ENCODE measurements at places on chromosomes 7 and 10.

GRCh38 chr7:155999631-156000489 is 187.6 kb upstream of the SHH start:
- DNase-seq = no peak

- DNase-seq = no peak
Observed at GRCh38 chr10:72567889-72568640, 57.8 kb downstream of the MICU1 start.

- no peak for DNase-seq
Observed at GRCh38 chr7:157539521-157539920, 202.7 kb downstream of the DNAJB6 start.

- DNase-seq = no peak
Observed at GRCh38 chr7:74272305-74273038, 16.7 kb upstream of the CLIP2 start.

GRCh38 chr7:43018446-43018845 is 86.3 kb downstream of the MRPL32 start:
- no peak for DNase-seq

DNA sequence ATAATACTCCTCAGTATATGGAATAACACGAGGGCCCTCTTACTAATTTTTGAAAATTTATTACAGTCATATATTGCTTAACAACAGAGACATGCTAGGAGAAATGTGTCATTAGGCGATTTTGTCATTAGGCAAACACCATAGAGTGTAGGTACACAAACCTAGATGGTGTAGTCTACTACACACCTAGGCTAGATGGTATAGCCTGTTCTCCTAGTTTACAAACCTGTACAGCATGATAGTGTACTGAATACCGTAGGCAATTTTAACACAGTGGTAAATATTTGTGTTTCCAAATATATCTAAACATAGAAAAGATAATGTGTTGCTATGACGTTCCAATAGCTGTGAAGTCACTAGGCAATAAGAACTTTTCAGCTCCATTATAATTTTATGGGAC is 12.8 kb downstream of the OR2F1 start:
- no peak for DNase-seq

DNA sequence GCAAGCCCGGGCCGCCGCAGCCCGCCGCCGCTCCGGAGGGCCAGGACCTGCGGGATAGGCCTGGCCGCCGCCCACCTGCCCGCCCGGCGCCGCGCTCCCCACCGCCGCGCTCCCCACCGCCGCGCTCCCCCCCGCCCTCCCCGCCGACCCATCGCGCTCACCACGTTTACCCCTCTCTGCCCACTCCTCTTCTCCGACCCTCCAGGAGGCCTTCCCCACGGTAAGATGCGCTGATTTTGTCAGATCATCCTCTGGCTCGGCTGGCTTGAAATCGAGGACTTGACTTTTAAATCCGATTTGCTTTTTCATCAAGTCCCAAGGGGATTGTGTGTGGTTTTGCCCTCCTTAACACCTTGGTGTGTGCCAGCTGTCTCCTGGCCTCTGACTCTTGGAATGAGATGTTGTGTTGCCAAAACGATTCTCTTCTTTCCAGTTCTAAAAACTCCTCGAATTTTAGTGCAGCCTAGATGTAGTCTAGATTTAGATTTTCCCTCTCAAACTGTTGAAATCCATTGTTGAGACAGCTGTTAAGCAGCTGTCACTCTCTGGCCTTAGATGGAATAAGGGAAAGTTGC is 738 bp downstream of the POM121 start:
- peak; percentile 9 for DNase-seq

GRCh38 chr7:115638853-115639252 is 391.7 kb downstream of the TFEC start:
- no peak for DNase-seq

- DNase-seq = no peak
Observed at GRCh38 chr10:20256969-20257368, 440.7 kb downstream of the PLXDC2 start.

- peak; percentile 14 for DNase-seq
Observed at GRCh38 chr7:150897502-150898474, 45.5 kb downstream of the AOC1 start.

DNA sequence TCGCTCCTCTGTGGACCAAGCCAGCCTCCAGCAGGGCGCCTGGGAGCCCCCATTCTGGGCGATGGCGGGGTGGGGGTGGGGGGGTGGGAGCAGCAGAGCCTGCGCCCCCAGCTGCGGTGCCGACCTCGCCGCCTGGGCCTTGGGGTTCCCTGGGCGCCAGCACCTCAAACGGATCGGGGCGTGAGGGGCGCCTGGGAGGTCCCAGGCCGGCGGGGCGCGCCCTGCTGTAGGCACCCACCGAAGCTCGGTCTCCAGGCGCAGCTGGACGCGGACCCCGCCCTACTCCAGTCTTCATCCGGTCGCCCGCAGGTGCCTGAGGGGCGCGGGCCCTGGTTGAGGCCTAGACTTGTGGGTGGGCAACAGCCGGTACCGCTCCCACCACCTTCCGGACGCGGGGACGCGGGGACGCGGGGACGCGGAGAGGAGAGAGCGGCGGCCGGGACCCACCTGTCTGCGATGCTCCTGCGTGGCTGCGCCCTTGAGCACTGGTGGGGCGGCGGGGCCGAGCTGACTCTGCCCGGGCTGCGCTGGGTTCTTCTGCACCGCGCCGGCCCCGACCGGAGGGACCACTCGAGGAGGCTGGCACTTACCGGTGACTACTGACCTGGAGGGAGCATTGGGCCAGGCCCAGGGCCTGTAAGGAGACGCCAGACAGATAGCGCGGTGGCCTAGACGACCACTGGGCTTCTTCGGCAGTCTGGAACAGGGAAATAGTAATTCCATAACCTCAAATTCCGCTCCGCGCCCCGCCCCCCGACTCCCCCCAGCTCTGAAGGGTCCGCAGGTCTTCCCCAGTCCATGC is 5.5 kb upstream of the KCP start:
- DNase-seq = no peak

- no peak for DNase-seq
Observed at GRCh38 chr7:84187813-84188510, 6.6 kb downstream of the SEMA3A start.

- DNase-seq = no peak
Observed at GRCh38 chr10:78916227-78916626, 152.5 kb upstream of the ZMIZ1 start.

GRCh38 chr7:22452142-22452959 is 47.6 kb downstream of the STEAP1B start:
- DNase-seq = peak; percentile 26

- DNase-seq = no peak
Observed at GRCh38 chr7:157641866-157642265, 305.1 kb downstream of the DNAJB6 start.

DNA sequence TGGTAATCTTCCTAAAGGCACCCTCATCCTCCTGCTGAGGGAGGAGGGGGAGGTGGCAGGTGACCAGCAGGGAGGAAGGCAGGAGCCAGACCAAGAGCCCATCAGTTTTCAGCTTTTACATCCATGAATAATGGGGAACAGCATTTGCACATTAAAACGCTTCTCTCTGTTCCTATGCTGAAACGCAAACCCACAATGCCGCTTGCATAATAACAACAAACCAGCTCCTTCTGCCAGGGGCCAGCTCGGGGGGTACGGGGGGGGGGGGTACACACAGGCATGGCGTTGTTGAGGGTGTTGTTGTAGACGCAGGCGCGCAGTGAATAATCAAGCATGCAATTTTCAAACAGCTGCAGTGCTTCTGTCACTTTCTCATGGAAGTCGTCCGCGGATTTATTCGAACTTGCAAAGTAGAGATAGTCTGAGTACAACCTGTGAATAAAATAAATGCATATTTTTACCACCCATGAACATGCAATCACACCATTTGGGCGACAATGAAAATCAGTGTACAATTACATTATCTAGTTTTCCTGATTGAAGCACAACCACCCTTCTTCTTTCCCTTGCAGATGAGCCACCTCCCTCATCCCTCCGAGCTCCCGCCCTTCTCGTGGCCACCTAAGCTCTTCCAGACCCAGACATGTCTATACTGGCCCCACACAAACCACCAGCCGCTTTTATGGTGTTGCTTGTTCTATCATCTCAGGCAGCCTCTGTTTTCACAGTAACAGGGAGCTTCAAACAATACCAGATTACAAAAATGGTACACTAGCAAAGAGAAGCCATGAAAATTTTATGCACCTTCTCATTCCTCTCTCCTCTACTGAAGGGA is 72.2 kb downstream of the CHST15 start:
- no peak for DNase-seq

- no peak for DNase-seq
Observed at GRCh38 chr7:117322741-117323304, at the start of gene WNT2. Gene WNT2, minus strand, starts transcription at chr7:117323058. Its CDS starts 69 bp downstream, at chr7:117322989.

DNA sequence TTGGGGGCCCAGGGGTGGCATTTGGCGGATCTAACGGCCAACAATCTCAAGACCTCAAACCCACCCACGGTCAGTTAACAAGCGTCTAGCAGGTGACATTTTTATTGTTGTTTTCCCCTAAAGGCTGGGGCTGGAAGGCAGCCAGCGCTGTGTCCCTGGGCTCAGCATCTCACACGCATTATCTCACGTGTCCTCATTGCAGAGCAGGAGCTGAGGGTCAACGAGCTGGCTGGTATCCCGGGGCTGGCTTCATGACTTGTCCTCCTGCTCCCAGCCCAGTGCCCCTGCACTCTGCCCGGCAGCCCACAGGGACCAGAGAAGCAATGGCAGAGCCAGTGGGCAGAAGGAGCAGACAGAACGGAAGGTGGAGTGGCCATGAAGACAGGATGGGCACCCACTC is 54.4 kb upstream of the TMEM273 start:
- DNase-seq = no peak

- no peak for DNase-seq
Observed at GRCh38 chr7:23715099-23715498, 5.1 kb downstream of the STK31 start.

DNA sequence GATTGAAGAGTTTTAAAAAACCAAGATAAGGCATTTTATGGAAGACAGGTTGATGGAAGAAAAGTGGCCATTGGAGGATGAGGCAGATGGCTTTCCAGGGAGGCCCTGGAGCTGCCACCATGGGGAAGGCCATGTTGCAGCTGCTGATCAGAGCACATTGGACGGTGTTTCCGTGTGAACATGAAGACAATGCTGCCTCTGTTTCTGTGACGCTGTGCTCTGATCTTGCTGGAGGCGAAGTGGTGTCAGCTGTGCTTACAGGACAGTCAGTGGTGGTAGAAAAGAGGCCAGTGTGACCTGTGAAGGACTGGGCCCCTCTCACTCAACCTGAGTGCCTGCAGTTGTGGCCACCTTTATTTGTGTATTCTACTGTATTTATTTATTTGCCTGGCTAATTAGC is 132.9 kb downstream of the FAM204A start:
- no peak for DNase-seq

DNA sequence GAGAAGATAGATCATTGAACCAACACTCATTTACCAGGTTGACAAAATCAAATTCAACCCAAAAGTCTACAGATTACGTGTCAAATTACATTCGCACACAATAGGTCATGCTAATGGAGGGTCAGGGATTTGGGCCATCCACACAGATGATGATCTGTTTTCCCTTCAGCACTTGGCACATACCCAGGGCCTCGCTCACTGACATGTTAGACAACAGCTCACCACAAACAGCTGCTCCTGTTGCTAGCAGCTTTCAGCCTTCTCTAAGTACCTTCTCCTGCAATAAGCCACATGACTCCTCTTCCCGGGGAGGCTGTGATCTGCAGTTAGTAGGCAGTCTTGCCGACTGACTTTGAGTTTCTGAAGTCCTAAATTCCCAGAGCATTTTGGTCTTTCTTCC is 18.4 kb downstream of the NKX2-3 start:
- DNase-seq = no peak

- no peak for DNase-seq
Observed at GRCh38 chr10:79269443-79269842, 77.8 kb upstream of the PPIF start.

DNA sequence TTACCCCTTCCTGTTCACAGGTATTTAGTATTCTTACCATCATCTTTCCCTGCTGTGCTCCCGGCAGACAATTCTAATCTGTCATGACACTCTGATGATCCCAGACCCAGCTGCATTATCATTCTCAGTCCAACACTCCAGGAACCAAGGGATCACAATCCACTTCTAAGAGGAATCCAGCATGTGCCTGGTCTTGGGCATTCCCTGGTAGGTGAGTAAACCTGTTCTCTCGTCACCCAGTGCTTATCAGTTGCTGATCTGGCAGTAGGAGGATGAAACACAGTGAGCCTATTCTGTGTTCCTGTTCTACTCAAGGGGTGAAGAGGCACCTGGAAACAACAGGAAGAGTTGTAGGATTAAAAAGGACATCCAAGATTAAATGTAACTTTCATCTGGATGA is 1.3 kb upstream of the DMBT1 start:
- DNase-seq = no peak

DNA sequence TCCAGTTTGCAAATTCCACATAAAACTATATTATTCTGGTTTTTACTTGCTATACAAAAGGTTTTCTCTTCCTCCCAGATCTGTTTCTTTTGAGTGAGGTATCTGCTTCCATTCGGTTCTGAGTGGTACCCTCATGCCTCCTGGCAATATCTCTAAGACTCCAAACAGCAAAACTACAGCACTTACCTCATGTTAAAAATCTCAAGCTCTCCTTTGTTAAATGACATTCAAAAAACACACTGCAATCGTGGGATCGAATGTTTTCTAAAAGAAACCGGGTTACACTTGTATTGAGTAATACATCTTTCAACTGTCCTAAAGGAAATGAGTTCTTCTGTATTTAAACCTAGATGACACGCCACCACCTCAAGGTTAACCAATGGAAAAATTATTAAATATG is 11.1 kb downstream of the YWHAG start:
- DNase-seq = no peak

GRCh38 chr7:151710646-151711434 is 166.1 kb downstream of the PRKAG2 start:
- no peak for DNase-seq

DNA sequence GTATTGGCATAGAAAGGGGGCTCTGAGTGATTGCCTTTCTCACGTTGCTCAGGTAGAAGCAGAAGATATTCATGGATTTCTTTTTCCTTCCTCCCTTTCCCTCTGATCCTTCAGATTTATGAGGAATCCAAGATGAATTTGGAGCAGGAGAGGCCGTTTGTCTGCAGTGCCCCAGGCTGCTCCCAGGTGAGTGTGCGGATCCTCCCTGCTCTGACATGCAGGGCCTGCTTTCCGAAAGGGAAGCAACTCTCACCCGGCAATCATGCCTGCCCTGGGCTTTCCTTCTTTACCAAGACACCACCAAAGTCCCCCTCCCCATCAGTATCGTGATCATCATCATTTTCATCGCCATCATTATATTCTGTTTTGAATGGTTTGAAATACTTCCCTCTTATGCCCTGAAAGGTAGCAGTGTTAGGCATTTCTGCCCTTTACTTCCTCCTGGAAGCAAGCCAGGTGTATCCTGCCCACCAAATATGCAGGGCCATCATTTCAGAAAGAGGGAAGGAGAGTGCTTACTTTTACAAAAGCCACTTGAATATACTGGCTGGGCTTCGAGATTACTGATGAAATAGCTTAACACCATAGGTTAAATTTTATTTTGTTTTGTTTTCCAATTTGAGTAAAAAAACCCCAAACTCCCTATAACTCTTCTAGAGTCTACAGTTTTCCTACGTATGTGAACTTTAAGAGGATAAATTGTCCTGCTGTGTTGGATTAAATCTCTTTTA is 75.9 kb downstream of the CREB5 start:
- DNase-seq = no peak

GRCh38 chr10:126877390-126877789 is 27.8 kb upstream of the DOCK1 start:
- no peak for DNase-seq

- DNase-seq = no peak
Observed at GRCh38 chr7:120441850-120442249, 168.9 kb downstream of the KCND2 start.

- DNase-seq = no peak
Observed at GRCh38 chr10:29784175-29784773, 149.5 kb upstream of the SVIL start.

GRCh38 chr7:113790025-113790424 is 128.8 kb downstream of the PPP1R3A start:
- DNase-seq = no peak

GRCh38 chr10:1377740-1378397 is 321.7 kb downstream of the WDR37 start:
- no peak for DNase-seq
